HepG2 (cell line): ENCODE measurements at places on chromosomes 1 and 21. TPM values are rescaled to one million over a fixed set of nuclear protein-coding genes. Genes with fewer than 3 reads are reported as not detected.

Gene LIN9
- total RNA-seq = 10.0 and 15.8 TPM in 2 replicates

GRCh38 chr21:30981403-30981802, 56.9 kb downstream of the KRTAP19-8 start:
- no peak for DNase-seq

DNA sequence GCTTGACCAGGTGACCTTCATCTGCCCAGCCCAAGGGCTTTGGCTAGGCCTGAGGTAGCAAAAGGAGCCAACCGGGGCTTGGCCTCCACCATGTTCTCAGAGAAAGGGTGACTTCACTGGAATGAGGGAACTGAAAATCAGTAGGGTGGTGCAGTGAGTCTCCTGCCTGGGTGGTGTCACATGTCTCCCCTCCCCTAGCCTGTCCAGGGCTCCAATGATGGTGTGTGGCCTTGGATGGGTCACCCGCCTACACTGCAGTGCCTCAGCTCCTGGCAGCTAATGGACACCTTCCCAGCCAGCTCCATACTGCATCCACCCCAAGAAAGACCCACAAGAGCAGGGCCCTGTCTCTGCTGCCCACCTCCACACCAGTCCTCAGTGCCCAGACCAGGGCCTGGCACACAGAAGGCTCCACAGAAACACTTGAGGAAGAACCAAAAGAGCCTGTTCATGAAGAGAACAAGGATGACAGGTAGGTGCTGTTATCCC, 678.7 kb downstream of the MATN1 start:
- no peak for DNase-seq

Gene CYP2J2
- 1.1 and 2.1 TPM in 2 replicates for total RNA-seq

Gene HAO2
- total RNA-seq = 0.09 TPM in 1 of 2 replicates, not detected in the other

DNA sequence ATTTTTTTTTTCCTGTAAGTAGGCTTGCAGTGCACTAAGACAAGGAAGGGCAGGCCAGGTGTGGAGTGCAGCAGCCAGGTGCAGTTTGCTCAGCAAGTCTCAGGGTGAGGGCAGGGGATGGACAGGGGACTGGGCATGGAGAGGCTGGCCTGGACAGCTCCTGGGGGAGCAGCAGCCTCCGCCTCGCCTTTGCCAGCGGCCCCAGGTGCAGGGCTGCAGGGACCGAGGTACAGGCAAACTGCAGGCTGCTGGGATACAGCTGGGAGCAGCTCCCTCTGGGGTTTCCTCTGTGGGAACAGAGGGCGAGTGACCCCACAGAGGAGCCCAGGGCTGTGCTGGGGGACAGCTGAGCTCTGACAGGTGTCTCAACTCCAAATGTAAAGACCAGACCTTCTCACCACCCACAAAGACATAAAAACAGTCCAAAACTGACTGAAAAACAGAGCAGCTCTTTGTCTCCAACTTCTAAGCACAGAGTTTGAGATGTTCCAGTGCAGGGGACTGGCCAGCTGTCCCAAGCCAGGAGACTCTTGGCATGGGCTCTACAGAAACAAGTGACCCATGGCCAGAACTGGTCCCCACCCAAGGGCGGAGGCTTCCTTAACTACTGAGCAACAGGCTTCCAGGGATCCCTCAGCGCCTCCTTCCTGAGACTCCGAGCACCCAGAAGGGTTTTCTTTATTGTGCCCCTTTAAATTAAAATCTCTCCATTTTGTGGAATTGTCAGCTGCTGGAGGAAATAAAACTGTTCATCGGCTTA, 27.7 kb upstream of the AJAP1 start:
- DNase-seq = no peak

Gene TRIM33
- total RNA-seq = 42.2 and 42.8 TPM in 2 replicates

DNA sequence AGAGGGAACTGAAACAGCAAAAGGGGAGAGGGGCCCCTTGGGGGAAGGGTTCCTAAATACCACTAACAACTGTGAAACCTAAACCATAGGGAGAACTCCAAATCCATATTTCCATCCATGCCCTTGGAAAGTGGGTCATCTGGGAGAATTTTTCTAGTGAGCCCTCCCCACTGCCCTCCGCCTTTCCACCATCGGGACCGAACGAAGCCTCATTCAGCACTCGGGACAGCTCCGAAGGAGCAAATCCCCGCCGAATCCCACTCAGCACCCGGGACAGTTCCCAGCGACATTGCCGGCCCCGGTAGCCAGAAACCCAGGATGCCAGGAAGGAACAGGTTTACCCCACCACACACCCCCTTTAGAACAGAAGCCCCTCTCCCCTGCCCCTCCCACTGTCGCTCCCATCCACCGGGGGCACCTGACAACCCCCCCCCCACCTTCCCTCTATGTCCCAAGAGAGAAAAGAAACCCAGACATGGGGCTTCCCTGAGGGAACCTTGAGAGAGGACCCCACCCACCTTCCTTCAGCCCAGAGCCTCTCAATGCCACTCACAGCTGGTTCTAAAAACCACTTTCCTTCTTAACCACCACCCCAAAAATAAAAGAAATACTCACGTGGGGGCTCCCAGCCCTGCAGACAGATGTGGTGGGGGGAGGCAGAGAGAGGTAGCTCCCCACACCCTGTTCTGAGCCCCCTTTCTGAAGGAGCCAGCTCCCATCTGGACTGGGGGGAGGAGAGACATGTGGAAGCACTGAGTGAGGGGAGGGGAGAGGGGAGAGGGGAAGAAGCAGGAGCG, 4.5 kb downstream of the DLGAP3 start:
- peak; percentile 31 for DNase-seq

GRCh38 chr1:156927215-156928042, 7.0 kb downstream of the LRRC71 start:
- peak; percentile 48 for DNase-seq

DNA sequence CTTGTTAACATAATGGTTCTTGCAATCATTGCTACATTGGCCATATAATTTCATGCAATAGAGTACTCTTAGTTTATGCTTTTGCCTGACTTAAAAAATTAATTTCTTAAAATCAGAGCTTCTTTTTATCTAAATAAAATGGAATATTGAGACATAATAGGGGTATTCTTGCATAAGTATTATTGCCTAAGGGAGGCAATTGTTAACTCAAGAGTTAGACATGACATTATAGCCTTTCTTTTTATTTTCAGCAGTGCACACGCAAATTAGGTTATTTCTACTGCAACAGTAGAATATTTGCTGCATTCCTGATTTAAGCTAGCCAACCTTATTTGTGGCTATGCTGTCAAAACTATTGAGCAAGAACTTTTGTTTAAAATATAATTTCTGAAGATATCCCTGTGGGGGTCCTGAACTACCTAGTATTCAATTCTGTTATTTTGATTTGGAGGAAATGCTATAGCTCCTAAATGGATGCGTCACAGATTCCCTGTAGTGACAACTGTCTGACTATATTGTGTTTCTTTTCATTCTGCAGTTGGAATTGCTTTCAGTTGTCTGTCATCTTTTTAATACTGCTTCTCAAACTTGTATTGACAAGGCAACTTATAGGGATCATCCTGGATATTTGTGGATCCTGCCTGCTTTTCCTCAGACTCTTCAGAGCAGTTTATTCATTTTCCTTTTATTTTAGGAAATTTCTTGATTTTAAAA, 211.0 kb downstream of the PATJ start:
- no peak for DNase-seq
